Activated CD8-positive, alpha-beta memory T cell treated with anti-CD3 and anti-CD28 coated beads, Interleukin-2, amount 10 ng/mL, durations not matched to agents 7 days and 5 days (primary cell): ENCODE measurements at places on chromosomes 12 and 14. TPM values are rescaled to one million over a fixed set of nuclear protein-coding genes. Genes with fewer than 3 reads are reported as not detected.
A peak's percentile ranks its signal among the peaks of the same experiment; 100 is the strongest.

- no peak for DNase-seq
- peaks cover 17% of the 10 kb centered on the region for H3K27me3 ChIP-seq
- H3K4me1 ChIP-seq = no peaks in the 10 kb centered on the region
- H3K4me3 ChIP-seq = no peak overlapping the region
- no peaks in the 10 kb centered on the region for H3K36me3 ChIP-seq
Measured at GRCh38 chr14:63241096-63241495, 36.9 kb downstream of the RHOJ start.

OR6C4 gene
- not detected for total RNA-seq

MED6 gene
- total RNA-seq = 51.8 TPM

- peak overlapping the region; percentile 91 for H3K4me3 ChIP-seq
- peak overlapping the region; percentile 88 for H3K27ac ChIP-seq
- DNase-seq = no peak
- peaks cover 35% of the 10 kb centered on the region for H3K4me1 ChIP-seq
- H3K36me3 ChIP-seq = peaks cover 21% of the 10 kb centered on the region
- H3K27me3 ChIP-seq = peaks cover 26% of the 10 kb centered on the region
Measured at GRCh38 chr14:24338843-24339242, 948 bp downstream of the RIPK3 start.

- peaks cover 20% of the 10 kb centered on the region for H3K4me1 ChIP-seq
- H3K27me3 ChIP-seq = no peaks in the 10 kb centered on the region
- no peak overlapping the region for H3K4me3 ChIP-seq
- no peak overlapping the region for H3K27ac ChIP-seq
- no peak for DNase-seq
- peaks cover 38% of the 10 kb centered on the region for H3K36me3 ChIP-seq
Measured at GRCh38 chr14:52377940-52378339, 63.8 kb downstream of the PTGER2 start.

- H3K4me3 ChIP-seq = no peak overlapping the region
- no peaks in the 10 kb centered on the region for H3K27me3 ChIP-seq
- H3K36me3 ChIP-seq = peaks cover 7% of the 10 kb centered on the region
Measured at GRCh38 chr14:99393059-99393655, 87.5 kb downstream of the SETD3 start.

DNA sequence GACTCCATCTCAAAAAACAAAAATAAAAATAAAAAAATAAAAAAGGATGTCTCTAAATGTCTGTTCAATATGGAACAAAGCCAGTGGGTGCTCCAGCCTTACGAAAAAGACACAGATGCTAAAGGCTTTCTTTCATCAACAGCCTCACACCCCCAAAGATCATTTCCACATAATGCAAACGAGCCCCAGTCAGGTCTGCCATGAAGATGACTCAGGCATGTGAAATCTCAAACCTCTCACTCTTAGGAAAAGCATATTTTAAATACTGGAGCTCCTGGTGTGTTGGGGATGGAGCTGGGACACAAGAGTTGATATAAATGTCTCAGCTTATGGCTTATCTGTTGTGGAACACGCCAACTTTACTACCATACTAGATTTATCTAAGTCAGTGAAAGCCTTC is 49.9 kb upstream of the PLXNC1 start:
- peaks cover 48% of the 10 kb centered on the region for H3K27me3 ChIP-seq
- H3K36me3 ChIP-seq = no peaks in the 10 kb centered on the region
- H3K4me1 ChIP-seq = peaks cover 26% of the 10 kb centered on the region
- H3K4me3 ChIP-seq = no peak overlapping the region
- no peak for DNase-seq

GRCh38 chr12:113287899-113288282 is 47.0 kb downstream of the SLC8B1 start:
- H3K4me3 ChIP-seq = no peak overlapping the region
- no peaks in the 10 kb centered on the region for H3K27me3 ChIP-seq

DNA sequence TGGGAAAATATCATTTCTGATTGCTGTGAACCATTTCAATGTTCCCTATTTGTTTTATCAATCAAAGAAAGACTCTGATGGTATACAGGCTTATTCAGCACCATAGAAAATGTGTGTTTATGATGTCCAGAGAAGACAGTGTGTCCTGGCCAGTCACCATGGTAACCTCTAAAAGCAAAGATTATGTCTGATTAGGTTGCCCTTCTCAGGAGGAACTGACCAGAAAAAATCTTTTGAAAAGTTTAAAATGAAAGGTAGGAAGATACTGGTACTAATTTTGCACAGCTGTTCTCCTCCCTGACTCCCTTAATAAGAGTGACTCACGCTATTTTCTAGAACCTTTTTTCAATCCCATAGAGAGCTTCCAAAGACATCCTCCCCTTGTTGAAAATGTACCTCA is 391.8 kb upstream of the DCN start:
- H3K27ac ChIP-seq = no peak overlapping the region
- H3K27me3 ChIP-seq = no peaks in the 10 kb centered on the region
- no peak for DNase-seq
- no peaks in the 10 kb centered on the region for H3K36me3 ChIP-seq

GRCh38 chr12:6288235-6288634 is 22.2 kb upstream of the PLEKHG6 start:
- no peak overlapping the region for H3K27ac ChIP-seq
- no peaks in the 10 kb centered on the region for H3K36me3 ChIP-seq
- H3K4me1 ChIP-seq = peaks cover 2% of the 10 kb centered on the region
- H3K4me3 ChIP-seq = no peak overlapping the region

DNA sequence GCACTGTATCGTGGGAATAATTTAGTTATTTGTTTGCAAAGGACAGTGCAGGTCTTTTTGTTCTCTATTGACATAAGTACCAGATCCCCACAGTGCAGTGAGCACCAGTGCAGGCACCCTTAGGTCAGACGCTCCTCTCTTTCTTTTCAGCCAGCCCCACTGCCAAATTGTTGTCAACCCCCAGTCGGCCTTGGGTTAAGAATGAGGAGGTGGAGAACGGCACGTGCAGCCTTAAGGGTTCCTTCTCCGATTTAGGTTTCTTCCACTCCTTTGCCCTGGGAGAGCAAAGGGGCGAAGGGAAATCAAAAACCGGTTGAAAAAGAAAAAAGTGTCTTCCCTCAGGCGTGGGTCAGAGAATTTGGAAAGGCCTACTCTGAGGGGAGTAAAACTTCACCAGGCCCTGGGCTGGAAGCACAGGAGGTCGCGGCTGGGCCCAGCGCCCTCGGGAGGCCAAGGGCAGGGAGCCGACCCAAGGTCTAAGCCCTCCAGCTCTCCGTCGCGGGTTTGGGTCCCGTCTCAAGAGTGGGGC is 4.3 kb downstream of the PAX9 start:
- peaks cover 68% of the 10 kb centered on the region for H3K27me3 ChIP-seq
- H3K4me3 ChIP-seq = no peak overlapping the region
- peaks cover 3% of the 10 kb centered on the region for H3K4me1 ChIP-seq
- no peak for DNase-seq

DNA sequence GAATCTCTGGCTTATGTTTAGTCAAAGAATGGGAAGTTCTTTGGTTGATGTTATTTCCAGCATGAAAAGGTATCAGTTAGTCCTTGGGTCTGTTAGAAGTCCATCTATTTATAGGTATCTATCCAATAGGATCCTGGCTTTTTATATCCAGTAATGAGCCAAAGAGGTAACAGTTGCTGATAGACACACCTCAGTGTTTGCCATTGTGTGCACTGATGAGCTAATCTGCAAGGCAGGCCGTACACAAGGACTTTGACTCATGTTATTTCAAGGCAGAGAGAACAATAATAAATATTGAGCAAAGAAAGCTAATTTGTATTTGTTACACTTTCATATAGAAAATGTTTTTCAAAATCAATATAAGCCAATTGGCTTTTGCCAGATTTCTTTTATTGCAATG is 56.4 kb downstream of the GLT1D1 start:
- no peak overlapping the region for H3K27ac ChIP-seq
- DNase-seq = no peak
- H3K4me3 ChIP-seq = no peak overlapping the region

RNFT2 gene
- 8.6 TPM for total RNA-seq

RPL10L gene
- total RNA-seq = not detected

DNA sequence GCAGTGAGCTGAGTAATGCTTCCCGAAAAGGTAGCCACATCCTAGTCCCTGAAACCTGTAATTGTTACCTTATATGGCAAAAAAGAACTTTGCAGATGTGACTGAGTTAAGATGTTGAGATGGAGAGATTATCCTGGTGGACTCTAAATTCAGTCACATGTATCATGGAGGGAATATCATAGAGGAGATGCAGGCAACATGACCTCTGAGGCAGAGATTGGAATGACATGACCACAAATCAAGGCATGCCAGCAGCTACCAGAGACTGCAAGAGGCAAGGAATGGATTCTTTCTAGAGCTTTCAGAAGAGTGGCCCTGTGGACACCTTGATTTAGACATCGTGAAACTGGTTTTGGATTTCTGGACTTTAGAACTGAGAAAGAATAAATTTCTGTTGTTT is 18.5 kb downstream of the SLC38A6 start:
- no peak for DNase-seq
- no peak overlapping the region for H3K27ac ChIP-seq
- no peak overlapping the region for H3K4me3 ChIP-seq

RASSF3 gene
- 61.5 TPM for total RNA-seq

DNA sequence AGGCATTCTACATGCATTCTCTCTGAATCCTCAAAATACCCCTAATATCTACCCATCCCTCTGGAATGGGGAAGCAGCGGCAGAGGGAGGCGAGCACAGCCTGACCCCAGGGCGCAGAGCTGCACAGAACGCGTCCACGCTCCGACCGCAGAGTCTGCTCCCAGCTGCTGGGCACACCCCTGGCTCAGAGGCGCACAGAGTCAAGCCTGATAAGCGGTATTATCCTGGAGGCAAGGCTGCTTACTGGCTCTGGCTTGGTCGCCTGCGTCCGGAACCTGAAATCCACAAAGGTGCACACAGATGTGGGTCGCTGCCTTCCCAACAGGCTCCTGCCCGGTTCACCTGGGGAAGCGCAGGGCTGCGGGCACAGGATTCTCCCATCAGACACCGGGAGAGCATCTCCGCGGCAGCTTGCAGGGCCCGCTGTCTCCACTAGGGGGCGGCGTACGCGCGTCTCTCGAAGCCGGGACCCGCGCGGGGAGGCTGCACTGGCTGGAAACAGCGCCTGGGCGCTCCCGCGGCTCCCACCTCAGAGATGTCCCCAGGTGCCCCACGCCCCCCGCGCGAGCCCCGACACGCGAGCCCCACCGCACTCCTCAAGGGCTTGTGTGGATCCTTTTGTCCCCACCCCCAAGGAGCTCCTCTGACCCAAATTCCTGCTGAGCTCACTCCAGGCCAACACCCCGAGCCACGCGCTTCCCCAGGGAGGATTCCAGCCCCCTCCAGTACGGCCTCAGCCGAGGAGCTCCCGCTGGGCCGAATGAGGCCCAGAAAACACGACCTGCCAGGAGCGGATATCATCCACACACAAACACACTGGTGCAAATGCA is 120.1 kb upstream of the FZD10 start:
- no peak overlapping the region for H3K27ac ChIP-seq

DNA sequence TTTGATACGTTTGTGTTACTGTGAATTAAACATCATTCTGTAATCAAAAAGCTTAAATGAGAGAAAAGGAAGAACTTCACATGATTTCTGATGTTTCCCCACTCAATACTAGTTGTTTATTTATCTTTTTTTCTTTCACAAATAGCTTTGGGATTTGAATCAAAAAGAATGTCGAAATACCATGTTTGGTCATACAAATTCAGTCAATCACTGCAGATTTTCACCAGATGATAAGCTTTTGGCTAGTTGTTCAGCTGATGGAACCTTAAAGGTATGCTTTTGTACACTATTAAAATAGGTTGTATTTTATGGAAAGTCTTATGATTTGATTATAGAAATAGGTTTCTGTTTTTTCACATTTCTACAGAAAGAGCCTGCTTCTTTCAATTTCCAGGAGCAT is 41.5 kb downstream of the APAF1 start:
- no peak for DNase-seq
- peaks cover 40% of the 10 kb centered on the region for H3K36me3 ChIP-seq
- H3K27ac ChIP-seq = no peak overlapping the region
- no peaks in the 10 kb centered on the region for H3K27me3 ChIP-seq

IGF1 gene
- total RNA-seq = 1.1 TPM

DNA sequence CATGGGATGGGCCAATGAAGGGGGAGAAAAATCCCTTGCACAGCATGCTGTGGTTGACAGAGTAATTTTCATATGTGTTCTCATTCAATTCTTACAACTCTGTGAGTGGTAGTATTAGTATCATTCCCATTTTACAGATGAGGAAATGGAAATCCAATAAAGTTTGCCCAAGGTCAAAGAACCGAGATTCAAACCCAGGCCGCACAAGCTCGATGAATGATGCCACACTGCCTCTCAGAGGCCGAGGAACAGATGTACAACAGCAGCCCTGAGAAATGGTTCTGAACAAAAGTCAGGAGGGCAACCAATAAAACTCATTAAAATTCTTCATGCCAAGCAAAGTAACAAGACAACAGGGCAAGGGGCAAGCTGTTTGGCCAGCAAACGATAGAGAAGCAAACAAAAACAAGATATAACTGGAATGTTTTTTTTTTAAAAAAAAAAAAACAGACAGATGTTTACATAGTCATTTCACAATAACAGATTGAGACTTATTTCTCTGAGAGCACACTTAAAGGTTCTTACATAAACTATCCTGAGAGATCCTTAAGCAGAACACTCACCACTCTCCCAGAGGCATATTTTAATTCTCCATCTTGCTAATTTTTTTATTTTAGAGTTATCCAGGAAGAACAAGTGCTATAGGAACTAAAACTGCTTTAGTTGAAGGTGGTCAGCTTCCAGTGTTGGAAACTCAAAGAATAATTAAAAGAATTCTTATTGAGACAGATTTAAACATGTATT is 85.8 kb downstream of the EXOC5 start:
- H3K27ac ChIP-seq = no peak overlapping the region
- H3K4me3 ChIP-seq = no peak overlapping the region
- peaks cover 42% of the 10 kb centered on the region for H3K27me3 ChIP-seq
- no peak for DNase-seq

DNA sequence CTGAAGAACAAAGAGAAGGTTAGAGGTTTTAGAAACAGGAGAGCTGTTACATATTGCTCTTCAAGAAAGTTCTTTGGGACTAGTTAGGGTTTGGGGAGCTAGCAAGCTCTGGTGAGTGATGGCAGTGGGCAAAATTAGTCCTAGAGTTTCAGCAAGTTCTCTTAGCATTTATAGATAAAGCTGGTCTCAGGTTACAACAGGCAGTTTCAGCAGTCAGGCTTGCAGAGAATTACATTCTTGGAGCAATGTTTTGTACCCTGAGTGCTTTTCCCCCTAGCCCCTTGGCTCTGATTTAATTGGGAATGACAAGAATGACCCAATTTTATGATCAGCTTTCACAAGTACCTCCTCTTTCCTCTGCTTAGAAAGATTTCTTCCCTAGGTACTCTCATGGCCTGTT is 21.4 kb upstream of the EID3 start:
- peaks cover 7% of the 10 kb centered on the region for H3K27me3 ChIP-seq
- H3K36me3 ChIP-seq = peaks cover 3% of the 10 kb centered on the region
- DNase-seq = no peak
- H3K27ac ChIP-seq = no peak overlapping the region
- no peak overlapping the region for H3K4me3 ChIP-seq

DNA sequence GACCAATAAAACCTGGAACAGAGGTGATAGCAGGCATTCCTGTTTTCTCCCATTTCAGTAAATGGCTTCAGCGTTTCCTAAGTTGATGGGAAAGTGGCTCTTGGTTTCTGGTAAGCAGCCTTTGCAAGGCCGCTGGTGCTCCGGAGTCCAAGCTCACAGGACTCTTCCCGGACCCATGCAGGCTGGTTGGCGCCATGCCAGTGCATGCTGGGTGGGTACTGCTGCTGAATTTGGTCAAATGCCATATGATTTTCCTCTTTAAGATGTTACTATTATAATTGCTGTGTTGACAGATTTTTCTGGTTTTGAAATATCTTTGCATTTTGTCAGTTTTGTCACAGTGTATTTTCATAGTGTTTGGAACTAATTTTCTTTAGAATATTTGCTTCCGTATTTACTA is 27.7 kb downstream of the PPP2R5C start:
- peaks cover 13% of the 10 kb centered on the region for H3K36me3 ChIP-seq
- H3K27ac ChIP-seq = no peak overlapping the region
- no peaks in the 10 kb centered on the region for H3K27me3 ChIP-seq
- H3K4me1 ChIP-seq = peaks cover 20% of the 10 kb centered on the region
